Substantia nigra (tissue), 51 donors: ENCODE measurements at places on chromosomes 5 and 9.
A peak's percentile ranks its signal among the peaks of the same experiment; 100 is the strongest.

DNA sequence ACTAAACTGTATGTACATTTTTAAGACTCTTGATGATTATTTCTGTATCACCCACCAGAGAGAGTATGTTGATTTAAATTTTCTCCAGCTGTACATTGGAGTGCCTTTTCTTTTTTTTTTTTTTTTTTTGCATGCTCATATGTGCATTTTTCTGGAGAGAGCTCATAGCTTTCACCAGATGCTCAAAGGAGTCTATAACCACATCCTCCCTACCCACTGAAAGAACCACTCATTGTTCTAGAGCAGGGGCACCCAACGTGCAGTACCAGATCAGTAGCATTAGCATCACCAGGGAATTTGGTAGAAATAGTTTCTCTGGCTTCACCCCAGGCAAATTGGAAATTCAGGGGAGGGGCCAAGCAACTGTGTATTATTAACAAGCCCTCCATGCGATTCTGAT is 53.9 kb upstream of the TMEM171 start:
- DNase-seq, result no peak

GRCh38 chr5:81750308-81751008 is 439 bp downstream of the SSBP2 start:
- DNase-seq, result peak; percentile 41

- no peak for DNase-seq
Measured at GRCh38 chr5:28397502-28397941, 1359.1 kb upstream of the CDH9 start.

- DNase-seq, result no peak
Measured at GRCh38 chr5:109483395-109483971, 73.7 kb upstream of the PJA2 start.

GRCh38 chr9:127866535-127866934 is 10.9 kb downstream of the AK1 start:
- DNase-seq, result no peak

GRCh38 chr5:97728920-97729319 is 545.9 kb upstream of the RIOK2 start:
- no peak for DNase-seq

DNA sequence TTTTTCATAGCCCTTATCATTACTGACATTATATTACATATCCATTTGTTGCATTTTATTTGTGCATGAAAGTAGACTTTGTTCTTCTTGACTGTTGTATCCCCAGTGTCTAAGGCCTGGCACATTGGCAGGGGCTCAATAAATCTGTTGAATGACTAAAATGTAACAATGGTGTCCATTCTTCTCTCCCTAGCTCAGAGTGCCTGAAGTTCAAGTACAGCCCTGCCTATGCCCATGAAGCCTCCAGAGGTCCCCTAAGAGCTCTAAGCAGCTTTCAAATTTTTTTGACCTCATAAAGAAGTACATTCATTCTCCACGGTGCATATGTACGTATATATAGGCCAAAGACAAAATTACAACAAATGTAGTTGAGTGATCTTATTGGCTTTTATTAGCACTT is 4.2 kb upstream of the BSPRY start:
- peak; percentile 13 for DNase-seq

GRCh38 chr5:173281910-173282309 is 46.3 kb downstream of the STC2 start:
- DNase-seq, result no peak

DNA sequence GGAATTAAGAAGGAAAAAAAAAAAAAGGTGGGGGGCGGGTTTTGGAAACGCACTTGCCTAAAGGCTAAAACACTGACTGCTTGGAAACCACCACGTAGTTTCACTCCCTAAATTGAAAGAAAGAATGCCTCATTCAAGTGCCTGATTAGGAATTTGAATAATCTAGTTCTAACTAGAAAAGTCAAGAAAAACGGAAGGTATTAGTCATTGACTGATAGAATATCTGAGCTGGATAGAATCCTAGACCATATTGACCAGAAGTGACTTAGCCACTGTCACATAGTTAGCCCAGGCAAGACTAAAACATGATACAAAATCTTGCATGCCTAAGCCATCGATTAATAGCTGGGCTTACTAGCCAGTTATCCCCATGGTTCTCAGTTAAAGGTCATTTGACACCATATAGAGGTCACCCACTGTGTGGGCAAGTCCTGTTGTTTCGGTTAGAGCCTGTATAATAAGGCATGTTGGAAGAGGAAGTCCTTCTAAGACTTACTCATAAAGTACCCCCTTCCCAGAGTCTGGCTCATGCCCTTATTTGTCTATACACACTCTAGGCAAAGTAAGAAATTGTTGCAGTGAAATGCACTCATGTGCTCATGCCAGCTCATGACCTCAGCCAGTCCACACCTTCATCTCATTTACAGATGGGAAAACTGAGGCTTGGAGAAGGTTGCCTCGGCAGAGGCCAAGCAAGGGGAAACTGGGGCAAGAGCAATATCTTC is 40.2 kb downstream of the SH3RF2 start:
- no peak for DNase-seq

- no peak for DNase-seq
Measured at GRCh38 chr9:116381350-116381749, 227.8 kb downstream of the PAPPA start.

DNA sequence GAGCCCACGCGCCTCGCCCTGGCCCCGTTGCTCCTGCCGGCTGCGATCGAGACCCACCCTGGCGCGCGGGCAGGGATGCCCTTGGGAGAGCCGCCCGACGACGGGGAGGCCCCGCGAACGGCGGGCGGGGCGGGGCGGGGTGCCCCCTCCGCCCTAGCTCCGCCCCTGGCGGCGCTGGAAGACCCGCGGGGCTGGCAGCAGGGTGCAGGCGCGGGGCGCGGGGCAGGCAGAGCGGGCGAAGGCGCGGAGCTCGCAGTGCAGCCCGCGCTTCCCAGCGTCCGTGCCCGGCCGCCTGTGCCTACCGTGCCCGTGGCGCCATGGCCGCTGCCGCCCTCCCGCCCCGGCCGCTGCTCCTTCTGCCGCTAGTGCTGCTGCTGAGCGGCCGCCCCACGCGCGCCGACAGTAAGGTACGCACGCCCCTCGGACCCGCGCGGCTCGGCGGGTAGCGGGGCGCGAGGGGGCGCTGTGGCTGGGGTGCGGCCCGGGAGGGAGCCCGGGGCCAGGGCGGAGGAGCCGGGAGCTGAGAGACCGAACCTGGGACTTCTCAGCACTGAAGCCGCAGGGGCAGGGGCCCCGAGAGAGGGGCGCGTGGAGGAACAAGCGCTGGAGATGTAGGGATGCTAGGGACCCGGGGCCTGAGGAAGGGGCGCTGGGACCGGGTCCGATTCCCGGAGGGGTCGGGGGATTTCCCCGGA is at the start of gene OLFML2A:
Gene OLFML2A (plus strand): TSS at position 180 of the 695 bp plus-strand sequence. CDS start 138 bp downstream, at position 318.
- DNase-seq, result no peak

DNA sequence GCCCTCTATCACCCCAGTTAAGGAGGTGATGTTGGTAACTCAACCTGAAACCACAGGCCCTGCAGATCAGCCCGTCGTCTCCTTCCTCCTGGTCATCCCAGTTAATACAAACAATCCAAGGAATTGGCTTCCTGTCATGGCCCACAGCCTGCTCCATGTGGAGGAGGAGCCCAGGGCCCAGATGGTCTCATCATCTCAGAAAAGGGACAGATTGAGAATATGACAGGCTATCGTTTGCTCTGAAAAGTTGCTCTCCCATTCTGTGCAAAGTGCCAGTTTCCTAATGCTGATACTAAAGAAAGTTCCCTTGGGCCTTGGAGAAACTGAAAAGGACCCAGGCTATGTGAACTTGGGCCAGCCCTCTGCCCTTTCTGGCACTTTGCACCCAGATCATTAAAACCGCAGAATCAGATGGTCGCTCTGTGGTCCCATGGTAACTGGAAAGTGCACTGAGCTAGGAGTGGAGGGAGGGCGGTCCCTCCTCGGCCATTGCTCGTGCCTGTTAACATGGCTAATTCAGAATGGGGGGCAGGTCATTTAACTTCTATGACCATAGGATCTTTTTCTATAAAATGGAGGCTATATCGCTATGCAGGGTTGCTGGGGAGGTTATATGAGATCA is 675 bp upstream of the SPAAR start:
- no peak for DNase-seq

GRCh38 chr9:92270511-92270910 is 23.0 kb downstream of the IARS1 start:
- DNase-seq, result no peak

DNA sequence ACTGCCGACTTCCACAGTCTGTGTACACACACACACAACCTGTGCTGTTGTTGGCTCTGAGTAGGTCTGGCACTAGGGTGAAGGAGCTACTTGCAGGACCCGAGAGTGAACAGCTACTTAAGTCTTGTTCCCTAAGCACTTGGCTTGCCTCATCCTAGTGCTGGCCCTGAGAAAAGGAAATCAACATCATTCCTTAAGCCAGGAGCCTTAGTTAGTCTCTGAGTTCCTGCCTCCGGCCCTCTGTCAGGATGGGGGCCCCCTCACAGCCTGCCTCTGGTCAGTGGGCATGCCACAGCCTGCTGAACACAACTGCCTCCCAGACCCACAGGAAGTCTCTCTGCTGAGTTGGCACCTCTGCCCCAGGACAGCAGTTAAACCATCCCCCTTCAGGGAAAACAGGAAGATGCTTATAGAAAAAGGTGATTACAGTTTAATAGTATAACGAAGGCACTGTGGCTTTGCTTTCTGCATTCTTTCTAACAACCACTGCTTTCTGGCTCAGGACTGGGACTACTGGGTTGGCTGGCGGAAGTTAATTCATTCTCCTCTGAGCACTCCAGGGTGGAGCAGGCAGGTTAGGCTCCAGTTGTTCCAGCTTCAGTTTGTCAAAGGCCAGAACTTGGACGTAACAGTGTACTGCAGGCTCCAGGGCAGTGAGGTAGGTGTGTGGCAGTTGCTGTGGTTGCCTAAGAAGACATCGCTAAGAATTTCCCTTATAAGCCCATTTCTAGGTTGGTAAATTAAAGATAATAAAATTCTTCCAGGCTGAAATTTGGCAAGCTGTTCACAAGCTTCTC is 2.8 kb downstream of the MAMDC2 start:
- peak; percentile 2 for DNase-seq

DNA sequence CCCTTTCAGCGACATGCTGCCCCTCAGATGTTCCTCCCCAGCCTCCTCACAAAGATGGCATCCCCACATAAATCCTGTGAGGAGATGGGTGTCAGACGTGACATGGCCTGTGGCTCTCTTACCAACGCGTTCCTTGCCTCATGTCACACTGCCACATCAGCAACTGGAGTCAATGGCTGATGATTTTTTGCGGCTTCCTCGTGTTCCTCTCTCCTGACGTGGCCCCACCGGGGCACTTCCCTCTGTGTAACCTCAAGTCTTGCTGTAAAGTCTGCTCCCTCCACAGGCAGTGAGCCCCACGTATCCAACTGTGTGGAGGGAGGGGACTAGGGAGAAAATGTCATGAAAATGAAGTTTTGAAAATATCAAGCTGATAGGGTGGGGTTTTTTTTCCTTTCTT is 53.2 kb upstream of the SHISAL2B start:
- DNase-seq, result no peak

GRCh38 chr9:107733523-107733894 is 243.9 kb upstream of the KLF4 start:
- no peak for DNase-seq

- DNase-seq, result no peak
Measured at GRCh38 chr5:174409070-174409469, 315.3 kb upstream of the MSX2 start.

GRCh38 chr5:73197637-73198257 is 24.8 kb downstream of the TMEM174 start:
- DNase-seq, result no peak

DNA sequence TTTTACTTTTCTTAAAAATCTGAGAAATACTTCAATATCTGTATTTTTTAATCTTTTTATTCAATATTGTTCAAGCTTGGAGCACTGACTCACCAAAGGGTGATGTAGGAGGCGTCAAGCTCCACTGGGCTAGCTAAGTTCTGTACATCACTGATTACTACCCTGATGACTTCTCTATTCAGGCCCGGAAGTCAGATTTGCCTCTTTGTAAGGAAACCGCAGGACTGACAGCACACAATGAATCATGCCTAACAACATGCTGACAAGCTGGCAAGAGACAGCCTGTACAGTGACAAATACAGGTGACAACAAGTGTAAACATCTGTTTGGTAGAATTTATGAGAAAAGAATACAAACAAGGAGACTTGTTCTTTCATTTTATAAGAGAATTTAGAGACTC is 627.9 kb upstream of the RORB start:
- DNase-seq, result no peak
